ENCODE measurements at places on chromosomes 11 and 22. TPM values are rescaled to one million over a fixed set of nuclear protein-coding genes. Genes with fewer than 3 reads are reported as not detected.

DNA sequence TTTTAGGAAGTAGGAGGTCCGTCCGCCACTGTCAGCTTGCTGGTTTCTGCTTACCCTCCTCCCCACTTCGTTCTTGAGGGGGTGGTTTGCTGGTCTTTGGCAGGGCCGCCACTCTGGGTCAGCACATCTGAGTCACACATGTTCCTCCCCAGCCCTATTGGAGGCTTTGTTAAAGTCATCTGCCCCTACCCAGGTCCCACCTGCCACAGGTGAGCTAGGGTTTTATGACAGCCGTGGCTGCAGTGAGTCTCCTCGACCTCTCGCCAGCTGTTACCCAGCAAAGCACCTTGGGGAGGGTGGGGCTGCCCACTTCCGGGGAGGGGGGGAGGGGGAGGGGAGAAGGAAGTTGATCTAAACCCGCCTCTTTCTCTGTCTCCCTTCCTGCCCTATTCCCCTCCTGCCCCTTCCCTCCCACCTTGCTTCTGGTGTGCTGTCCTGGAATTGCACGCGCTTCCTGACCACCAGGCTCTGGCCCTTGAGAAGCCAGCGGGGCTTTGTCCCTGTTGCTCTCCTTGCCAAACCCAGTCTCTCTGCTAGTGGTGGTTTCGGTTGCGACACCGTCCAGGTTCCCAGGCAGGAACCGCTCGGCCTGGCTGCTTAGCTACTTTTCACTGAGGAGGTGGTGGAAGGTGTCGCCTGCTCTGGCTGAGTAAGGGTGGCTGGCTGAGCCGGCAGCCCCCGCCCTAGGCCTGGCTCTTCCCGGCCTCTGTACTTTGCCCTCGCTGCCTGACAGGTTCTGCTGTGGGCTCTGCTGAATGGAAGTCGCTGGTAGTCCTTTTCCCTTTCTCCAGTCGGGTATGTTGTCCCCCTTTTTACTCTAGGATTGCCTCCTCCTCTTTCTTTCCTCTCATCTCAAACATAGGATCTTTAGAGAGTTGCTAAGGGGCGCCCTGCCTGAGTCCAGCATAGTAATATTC lies 28.5 kb downstream of the RCOR2 start:
- DNase-seq = peak; percentile 80

DNA sequence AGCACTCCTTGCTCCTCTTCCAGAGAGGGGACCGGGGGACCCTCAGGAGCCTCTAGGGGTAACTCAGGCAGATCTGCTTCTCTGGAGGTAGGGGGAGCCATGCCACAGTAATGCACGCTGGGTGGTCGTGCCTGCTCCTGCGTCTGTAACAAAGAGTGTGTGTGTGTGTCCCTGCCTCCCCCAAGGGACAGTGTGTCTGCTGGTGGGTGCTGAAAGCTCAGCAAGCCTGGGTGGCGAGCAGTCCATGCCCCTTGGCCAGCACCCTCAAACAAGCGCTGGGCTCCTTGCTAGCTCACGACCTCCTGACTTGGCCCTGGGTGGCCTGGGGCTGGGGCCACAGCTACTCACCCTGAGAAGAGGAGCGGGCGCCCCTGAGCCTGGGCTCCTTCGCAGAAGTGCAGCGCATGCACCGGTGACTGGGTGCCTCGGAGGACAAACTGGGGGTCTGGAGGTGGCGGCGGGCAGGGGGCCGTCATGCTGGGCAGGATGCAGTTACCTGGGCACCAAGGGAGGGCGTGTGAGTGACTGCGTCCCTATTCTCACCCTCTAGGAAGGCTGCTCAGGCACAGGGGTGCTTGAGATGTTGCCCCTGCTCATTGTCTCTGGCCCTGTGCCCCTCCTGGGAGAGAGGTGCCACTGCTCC lies 33.7 kb downstream of the GNB1L start:
- no peak for DNase-seq

FOLR2 gene
- total RNA-seq = not detected

DNA sequence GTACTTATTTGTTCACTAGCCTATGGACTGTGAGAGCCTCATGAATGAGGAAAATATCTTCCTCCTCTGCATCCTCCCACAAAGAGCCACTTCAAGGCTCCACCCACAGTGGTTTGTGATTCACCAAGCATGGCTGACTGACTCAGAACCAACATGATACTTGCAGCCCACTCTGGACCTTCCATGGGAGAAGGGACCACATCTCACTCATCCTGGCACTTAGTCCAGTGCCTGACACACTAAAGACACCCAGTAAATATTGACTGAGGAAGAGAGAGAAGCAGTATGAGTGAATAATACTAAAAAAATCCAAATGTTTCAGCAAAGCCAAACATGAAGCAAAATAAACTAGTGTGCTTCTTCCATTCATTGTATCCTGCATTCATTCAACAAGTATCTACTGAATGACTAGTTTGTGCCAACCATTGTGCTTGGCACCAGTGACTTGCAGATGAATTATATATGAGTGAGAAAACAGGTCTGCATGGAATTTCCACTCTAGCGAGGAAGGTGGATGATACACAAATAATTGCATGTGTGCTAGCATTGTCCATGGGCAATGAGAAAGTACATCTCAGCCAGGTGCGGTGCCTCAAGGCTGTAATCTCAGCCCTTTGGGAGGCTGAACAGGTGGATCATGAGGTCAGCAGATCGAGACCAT lies 54.9 kb upstream of the BLID start:
- no peak for DNase-seq

VPREB3 gene
- not detected for total RNA-seq

Measured in activated CD4-positive, alpha-beta memory T cell treated with anti-CD3 and anti-CD28 coated beads for 36 hours (primary cell).